ENCODE measurements at places on chromosomes 4 and X.

DNA sequence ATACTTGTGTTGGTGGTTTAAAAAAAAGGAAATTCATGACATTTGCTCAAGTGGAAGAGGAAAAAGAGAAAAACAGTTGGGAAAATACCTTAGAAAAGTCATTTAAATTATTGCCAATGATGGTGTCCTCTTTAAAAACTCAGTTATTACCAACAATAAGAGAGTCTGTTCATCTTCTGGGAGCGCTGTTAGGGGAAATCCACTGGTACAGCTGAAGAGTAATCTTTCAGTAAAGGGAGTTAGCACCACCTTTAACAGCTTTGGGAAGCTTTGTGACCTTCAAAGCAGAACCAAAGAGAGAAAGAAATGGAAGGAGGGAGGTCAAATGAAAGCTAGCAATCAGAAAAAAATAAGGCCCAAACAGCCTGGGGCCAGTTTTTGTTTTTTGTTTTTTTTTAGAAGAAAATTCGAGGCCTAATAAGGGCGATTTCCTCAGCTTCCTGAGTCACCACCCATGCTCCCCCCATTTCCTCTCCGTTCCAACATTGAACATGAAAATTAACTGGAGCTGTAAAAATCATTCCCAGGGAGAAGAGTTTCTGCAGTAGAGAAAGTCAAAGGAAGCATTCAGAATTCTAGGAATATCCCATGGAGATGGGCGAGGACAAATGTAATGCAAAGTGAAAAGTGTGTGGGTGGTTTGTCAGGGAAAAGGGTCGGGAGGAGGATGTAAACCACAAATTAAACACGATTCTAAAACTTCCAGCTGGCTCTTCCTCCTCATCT, 115.1 kb downstream of the SH3KBP1 start:
- no peak for DNase-seq

- no peak for DNase-seq
Measured at GRCh38 chr4:2159931-2160330, 82.0 kb downstream of the HAUS3 start.

DNA sequence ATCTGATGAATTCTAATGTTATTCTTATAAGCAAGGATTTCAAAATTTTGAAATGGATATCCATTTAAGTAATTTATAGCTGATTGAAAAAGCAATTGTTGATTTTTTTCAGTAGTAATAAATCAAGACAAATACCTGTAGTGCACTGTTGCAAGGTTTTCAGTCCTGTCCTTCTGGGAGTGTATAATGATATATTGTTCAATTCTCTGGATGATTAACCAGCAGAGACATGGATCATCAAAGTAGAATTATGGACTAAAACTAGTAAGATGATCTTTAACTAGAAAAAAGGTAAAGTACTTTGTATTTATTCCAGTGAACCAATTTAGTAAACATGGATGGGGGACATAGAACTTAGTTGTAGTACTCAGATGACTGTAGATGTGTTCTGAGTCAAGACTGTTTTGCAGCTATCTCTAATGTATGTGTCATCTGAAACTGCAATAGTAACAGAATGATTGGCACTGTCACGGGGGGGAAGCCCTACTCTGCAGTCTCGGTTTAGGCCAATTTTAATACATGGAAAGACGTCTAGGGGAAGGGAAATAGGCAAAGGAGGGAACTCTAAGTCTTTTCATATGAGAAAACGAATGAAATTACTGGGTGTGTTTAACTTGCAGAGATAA, 121.9 kb downstream of the GLRA3 start:
- DNase-seq, result no peak

DNA sequence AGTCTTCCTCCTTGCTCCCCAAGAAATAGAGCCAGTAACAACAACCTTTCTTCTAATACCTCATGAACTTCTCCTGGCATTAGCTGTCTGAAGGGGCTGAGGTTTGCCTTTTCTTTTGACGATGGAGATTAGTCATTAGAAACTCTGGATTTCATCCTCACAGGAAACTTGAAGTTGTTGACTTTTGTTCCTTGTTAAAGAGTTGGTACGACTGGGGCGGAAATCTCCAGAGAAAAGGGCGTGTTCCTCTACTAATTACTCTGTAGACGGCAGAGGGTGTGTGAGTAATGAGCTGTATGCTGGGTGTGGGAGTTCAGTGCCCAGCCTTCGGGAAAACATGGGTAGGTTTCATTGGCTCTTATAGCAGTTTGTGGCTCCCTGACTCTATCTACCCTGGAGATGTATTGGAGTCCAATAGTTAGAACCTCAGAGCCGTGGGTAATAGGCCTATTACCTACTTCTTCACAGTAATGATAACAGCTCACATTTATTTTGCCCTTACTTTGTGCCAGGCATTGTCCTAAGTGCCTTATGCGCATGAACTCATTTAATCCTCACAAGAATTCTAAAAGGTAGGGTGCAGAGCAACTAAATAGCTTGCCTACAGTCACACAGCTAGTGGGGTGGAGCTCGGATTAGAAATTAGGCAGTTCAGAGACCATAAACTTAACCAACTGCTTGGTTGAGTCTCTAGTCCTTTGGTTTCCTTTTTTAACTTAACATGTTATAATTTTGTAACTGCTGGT, 23.4 kb downstream of the TMEM164 start:
- DNase-seq, result no peak

- DNase-seq, result no peak
Measured at GRCh38 chr4:127642169-127642568, 9.4 kb downstream of the INTU start.

DNA sequence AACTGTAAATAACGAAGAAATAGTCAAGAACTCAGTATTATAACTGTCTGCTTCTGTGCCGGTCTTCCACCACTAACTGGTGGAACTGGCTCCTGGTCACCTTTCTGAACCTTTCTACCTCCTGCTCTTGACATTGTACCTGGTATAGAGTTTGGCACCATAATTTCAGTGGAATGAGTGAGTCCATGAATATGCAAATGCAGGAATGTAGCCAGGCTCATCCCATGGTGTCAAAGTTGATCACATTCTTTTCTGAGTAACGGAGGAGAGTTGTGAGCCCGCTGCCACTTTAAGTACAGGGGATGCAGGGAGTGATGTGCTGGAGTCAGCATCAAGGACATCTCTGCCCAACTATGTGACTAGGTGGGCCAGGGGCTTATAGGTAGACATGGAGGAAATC, 207.9 kb upstream of the HS3ST1 start:
- no peak for DNase-seq

- DNase-seq, result no peak
Measured at GRCh38 chr4:1477045-1477840, 71.0 kb upstream of the NKX1-1 start.

GRCh38 chr4:102036619-102037376, 246.3 kb downstream of the BANK1 start:
- DNase-seq, result no peak

DNA sequence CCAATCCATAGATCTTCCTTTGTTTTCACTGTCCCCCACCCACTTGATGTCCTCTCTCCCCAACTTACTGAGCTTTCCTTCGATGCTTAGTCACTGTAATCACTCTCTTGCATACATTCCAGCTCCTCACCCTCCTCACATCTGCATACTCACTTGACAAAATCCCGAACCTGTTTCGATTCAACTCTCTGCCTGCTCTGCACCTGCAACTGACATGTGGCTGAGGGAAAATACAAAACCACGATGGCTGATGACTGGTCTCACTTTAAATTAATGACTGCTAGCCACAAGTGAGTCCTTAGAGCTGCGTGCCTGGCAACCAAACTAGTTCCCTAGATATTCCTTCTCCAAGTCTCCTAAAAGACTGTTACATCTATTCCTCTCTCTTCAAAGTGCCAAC, 70.4 kb upstream of the FHL1 start:
- DNase-seq, result no peak

- no peak for DNase-seq
Measured at GRCh38 chr4:168535689-168536088, 38.8 kb downstream of the PALLD start.

GRCh38 chr4:184979461-184980124, 38.7 kb upstream of the HELT start:
- DNase-seq, result no peak

- no peak for DNase-seq
Measured at GRCh38 chr4:184850431-184851199, 24.8 kb upstream of the ACSL1 start.

GRCh38 chr4:165403637-165404036, 24.8 kb downstream of the CPE start:
- no peak for DNase-seq

GRCh38 chr4:103085555-103086196, 9.1 kb upstream of the SLC9B2 start:
- no peak for DNase-seq

DNA sequence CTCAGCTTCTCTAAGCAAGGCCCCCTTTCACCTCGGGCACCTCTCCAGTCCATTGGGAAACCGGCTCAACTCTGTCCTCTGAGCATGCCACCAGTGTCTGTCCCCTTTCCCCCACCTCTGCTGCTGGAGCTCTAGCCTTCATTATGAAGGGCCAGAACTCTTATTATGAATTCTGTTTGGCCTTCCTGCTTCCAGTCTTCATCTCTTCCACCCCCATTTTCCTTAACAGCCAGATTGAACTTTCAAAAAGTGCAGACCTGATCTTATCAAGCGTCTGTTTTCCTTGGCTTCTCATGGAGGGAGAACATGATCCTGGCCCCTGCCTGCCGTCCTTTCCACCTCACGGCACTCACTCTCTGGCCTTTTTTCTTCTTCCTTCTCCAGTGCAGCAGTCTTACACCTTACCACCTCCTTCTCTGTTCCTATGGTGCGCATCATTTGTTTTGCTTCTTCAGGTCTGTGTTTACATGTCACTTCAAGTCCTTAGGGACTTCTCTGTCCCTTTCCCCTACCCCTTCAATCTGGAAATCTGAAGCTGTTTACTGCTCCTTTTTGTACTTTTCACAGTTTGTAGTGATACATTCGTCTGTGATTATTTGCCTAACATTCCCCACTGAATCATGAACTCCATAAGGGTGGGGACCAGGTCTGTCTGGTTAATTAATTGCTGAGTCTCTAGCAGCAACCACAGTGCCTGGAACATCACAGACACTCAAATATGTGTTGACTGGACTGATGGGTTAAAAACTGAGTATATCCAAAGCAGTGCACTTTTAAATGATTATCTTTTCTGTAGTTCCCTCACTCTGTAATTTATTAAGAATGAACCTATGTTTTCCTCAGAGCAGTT, 55.8 kb downstream of the FNIP2 start:
- DNase-seq, result no peak

DNA sequence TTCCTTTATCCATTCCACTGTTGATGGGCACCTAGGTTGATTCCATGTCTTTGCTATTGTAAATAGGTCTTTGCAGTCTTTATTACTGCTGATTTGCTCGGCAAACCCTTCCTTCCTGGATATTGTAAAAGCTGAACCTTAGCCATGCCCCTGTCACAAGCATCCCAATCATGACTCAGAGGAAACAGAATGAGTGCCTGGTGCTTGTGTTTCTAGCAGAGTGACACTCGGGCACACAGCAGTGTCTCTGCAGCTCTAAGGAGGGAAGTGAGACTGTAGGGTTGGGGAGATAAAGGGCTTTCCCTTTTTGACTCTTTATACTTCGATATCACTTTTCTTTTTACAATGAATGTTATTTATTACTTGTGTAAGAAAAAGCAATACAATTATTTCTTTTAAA, 83.3 kb downstream of the AKAP4 start:
- peak; percentile 11 for DNase-seq

- DNase-seq, result peak; percentile 33
Measured at GRCh38 chrX:91435395-91435794, 756 bp downstream of the PABPC5 start.

DNA sequence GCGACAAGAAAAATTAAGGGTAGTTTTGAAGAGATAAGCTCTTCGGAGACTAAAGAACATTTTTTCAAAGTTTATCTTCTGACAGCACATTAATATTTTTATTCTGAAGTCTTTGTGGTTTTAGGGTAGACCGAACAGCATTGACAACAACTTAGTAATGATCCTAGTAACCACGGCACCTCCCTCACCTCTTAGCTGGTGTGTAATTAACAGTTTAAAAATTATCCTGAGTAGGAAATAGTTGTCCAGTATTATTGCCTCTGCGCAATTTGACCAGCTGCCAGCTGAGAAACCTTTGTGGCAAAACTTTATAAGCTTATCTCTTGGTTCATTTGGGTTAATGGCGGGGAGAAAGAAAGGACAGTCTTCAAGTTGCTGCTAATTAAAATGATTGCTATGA, 213.6 kb downstream of the CBLL2 start:
- no peak for DNase-seq

DNA sequence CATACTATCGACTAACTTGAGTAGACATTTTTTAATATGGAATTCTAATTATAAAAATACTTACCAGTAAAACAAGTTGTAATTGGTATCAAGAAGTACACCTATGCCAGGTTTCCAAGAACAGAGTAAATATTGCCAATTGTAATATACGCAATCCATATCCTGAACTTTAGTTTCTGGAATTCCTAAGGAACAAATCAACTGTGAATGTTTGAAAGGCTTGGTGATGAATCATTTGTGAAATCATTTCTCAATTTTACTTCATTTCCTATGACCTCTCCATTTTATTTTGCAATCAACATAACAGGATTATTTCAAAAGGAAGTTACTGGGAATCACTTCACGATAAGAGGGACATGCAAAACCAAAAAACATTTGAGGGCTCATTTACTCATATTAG, 3.7 kb downstream of the IL13RA2 start:
- DNase-seq, result no peak

DNA sequence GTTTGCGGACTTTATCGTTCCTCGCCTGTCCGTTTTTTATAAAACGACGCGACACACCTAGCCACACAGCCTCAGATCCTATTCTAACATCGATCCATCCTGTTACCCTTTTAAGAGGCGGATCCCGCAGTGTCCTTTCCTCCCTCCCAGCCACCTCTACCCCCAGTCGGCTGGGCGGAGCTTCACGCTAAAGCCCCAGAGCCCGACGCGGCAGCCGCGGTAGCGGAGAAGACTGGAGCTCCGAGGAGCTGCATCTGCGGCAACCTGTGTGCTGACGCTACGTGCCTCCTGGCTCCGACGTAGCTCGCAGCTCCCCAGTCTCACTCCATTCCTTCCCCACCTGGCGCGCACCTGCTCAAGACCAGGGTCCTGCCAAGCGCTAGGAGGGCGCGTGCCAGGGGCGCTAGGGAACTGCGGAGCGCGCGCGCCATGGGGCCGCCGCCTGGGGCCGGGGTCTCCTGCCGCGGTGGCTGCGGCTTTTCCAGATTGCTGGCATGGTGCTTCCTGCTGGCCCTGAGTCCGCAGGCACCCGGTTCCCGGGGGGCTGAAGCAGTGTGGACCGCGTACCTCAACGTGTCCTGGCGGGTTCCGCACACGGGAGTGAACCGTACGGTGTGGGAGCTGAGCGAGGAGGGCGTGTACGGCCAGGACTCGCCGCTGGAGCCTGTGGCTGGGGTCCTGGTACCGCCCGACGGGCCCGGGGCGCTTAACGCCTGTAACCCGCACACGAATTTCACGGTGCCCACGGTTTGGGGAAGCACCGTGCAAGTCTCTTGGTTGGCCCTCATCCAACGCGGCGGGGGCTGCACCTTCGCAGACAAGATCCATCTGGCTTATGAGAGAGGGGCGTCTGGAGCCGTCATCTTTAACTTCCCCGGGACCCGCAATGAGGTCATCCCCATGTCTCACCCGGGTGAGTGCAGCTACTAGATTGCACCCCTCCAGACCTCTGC, at the start of gene RNF128:
RNF128 (plus strand) TSS at position 217 of the 953 bp plus-strand sequence; CDS start at position 430, 213 bp downstream.
- peak; percentile 7 for DNase-seq
